HCT116 (cell line): ENCODE measurements at places on chromosomes 2 and 18.

DNA sequence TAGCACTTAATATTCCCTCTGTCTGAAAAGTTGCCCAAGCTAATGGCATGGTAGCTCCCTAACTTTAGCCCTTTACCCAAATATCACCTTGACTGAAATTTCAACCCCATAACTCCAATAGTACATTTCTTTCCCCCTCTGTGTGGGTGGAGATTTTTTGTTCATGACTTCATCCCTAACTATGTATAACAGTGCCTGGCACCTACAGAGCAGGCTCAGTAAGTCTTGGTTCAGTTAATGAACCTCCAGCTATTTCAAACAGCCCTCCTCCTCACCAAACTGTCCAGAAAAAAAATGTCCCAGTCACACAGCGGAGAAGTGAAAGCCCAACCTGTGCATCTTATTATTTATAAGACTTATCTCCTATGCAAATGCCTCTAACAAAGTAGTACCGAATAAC lies 18.6 kb downstream of the BUB1 start:
- DNase-seq = no peak
- peaks cover 70% of the 10 kb centered on the region for H3K36me3 ChIP-seq
- H3K4me1 ChIP-seq = no peaks in the 10 kb centered on the region
- no peaks in the 10 kb centered on the region for H3K27me3 ChIP-seq
- H3K4me3 ChIP-seq = no peak overlapping the region

GRCh38 chr2:6934758-6935651 lies 17.8 kb downstream of the RNF144A start:
- H3K36me3 ChIP-seq = no peaks in the 10 kb centered on the region
- H3K27me3 ChIP-seq = no peaks in the 10 kb centered on the region
- no peaks in the 10 kb centered on the region for H3K4me1 ChIP-seq

DNA sequence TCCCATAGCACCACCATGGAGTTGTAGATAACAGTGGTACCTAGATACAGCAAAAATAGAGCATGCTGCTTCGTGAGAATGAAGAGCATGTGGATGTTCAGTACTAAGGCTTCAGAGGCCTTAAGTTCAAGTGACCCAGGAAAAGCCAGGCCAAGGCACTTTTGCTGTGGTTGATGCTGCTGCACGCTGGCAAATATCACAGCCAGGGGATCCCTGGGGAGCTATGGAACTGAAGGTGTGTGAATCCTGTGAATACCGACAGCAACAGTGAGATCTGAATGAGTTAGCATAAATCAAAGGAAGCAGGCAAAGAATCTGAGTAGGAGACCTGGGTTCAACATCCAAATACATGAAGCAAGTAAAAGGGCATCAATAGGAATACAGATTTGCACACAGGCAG lies 158.6 kb upstream of the THUMPD2 start:
- DNase-seq = no peak
- H3K4me1 ChIP-seq = no peaks in the 10 kb centered on the region
- no peak overlapping the region for H3K27ac ChIP-seq
- H3K36me3 ChIP-seq = no peaks in the 10 kb centered on the region

- H3K27me3 ChIP-seq = no peaks in the 10 kb centered on the region
- no peak overlapping the region for H3K27ac ChIP-seq
- no peak overlapping the region for H3K4me3 ChIP-seq
- no peaks in the 10 kb centered on the region for H3K36me3 ChIP-seq
- no peaks in the 10 kb centered on the region for H3K4me1 ChIP-seq
- DNase-seq = no peak
Observed at GRCh38 chr18:37710726-37711125, 145.1 kb upstream of the CELF4 start.

DNA sequence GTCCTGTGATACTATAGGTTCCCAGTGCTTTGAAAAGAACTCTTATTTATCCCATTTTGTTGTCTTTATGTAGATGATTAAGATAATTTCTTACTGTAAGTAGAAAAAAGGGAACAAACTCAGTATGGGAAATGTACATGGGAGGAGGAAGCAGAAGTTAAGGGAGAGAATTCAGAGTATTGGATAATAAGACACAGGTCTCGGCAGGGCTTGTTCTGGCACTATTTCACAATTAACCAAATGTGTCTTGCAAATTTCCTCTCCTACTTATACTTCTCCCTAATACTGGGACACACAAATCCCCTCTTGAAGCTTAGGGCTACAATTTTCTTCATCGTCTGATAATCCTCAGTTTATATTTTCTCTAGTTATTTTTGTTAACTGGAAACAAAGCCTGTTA lies 744.0 kb downstream of the ADCYAP1 start:
- no peaks in the 10 kb centered on the region for H3K4me1 ChIP-seq
- no peak overlapping the region for H3K27ac ChIP-seq
- H3K27me3 ChIP-seq = 0 out of 2 replicates have a peak, but pooled peaks cover under 1% of the 10 kb centered on the region
- no peaks in the 10 kb centered on the region for H3K36me3 ChIP-seq
- H3K4me3 ChIP-seq = no peak overlapping the region
